MV-4-11 (cell line): ENCODE measurements at places on chromosomes 11 and 22.

- no peak for DNase-seq
Measured at GRCh38 chr22:35148381-35148780, 82.4 kb downstream of the ISX start.

GRCh38 chr11:19134004-19134403 lies 17.0 kb downstream of the ZDHHC13 start:
- no peak for DNase-seq

DNA sequence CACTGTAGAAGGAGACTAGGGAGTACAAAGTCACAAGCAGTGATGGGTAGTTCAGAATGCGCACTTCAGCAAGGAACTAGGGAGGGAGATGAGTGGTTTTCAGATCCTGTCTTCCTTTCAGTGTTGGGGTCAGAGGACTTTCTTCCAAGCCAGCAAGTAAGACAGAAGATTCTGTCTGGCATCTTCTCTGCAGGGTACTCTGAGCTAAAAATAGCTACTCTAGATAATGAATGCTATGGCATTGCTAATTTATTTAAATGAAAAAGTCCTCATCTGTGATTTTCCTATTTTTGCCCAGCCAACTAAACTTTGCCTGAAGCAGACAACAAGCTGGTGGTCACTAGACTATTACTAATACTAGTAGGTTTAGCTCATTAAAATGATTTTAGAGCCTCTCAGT lies 18.3 kb upstream of the ARL14EP start:
- no peak for DNase-seq

DNA sequence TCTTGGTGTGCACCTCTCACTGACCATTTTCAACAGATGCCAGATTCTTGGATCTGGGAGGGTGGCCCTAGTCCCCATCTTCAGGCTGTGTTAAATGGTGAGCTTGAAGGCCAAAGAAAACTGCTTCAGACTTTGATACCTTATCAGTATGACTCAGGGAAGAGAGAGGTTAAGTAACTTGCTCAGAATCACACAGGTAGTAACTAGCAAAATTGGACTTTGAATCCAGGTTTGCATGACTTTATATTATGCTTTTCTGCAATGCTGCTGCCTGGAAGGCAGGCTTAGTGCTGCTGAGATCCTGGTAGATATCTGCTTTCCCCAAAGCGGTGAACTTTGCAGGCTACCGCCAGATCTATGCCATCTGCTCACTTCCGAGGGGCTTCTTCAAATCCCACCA lies 487.3 kb downstream of the INSC start:
- DNase-seq, result no peak

- no peak for DNase-seq
Measured at GRCh38 chr11:134761926-134762247, 349.8 kb upstream of the B3GAT1 start.

DNA sequence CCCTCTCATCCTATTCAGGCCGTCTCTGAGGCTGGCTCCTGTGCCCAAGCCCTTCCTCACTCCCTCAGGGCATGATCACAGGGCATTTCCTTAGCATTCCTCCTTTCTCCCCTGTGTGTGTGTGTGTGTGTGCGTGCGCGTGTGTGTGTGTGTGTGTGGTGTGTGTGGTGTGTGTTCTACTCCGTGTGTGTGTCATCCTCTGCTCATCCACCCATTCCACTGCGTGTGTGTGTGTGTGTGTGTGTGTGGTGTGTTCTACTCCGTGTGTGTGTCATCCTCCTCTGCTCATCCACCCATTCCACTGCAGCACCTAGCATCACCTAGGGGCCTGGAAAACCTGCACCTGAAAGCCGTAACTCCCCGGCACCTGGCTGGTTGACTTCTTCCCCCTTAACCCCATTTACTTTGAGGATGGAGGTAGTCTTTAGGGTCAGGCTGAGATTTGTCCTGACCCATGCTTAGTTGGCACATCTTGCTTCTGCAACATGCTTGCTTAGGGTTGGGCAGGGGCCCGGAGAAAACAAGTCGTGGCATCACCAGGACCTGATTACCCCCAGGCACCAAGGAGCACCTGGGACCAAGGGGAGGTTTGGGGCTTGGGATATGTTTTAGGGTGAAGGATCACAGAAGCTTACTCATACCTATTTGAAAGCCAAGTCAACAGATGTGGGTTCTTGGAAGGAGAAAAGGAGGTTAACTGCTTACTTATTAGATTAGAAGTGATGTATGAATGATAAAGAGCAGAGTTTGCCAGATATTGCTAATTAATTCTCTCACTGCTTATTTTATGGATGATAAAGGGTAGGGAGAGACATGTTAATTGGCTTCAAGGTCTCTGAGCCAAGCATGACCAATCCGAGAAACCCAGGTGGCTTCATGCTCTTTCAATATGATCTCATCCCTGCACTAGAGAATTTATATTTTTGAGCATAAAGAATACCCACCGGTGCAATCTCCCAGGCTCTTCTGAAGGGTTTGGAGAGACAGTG lies 18.9 kb downstream of the TIMP3 start:
- no peak for DNase-seq

DNA sequence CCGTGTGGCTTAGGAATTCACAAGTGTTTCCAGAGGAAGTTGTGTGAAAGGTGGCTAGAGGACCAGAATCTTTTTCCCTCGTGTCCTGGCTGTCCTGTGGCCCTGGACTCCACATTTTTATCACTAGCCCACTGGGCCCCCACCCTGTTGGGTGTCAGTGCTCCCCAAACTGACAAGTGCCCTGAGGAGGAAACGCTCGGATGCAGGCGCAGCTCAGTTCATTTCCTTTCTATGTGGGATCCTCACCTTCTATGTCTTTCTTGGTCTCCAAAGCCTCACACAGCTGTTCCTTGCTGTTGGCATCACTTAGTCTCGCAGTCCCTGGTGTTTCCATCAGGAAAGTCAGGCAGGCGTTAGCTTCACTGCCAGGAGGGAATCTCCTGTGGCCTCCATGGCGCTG lies 68.0 kb upstream of the KCNQ1OT1 start:
- no peak for DNase-seq

DNA sequence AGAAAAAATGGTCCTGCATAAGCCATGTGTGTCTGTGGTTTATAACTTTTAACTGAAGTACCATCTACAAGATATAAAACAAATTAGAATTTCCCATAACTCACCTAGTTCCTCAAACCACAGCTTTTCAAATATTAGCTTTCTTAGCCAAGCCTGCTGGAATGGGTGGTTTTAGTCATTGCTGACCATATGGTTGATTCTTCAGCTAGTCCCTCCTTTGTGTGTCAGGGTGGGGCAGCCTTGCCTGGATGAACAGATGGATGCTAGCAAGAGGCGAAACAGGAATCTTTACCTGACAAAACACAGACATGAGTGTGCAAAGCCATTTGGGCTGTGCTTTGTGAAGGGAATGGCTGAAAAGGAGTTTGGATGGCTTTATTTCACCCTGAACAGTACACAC lies 6.9 kb upstream of the B3GNT6 start:
- DNase-seq, result no peak

DNA sequence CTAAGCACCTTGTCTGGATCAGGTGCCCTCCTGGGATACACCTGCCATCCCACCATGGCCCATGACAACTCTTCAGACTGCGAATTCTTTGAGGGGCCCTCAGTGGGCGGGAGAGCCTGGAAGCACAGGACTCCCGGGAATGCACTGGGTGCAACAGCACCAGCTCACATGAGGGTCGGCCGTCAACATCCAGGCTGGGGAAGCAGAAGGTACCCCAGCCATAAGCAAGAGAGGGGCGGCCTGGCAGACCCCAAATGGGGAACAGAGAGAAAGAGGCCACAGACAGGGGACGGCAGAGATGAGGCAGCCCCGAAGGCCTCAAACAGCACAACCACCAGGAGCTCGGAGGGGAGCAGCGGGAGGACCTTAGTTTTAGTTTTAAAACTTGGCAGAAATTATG lies 94.4 kb downstream of the PHF21B start:
- DNase-seq, result no peak

DNA sequence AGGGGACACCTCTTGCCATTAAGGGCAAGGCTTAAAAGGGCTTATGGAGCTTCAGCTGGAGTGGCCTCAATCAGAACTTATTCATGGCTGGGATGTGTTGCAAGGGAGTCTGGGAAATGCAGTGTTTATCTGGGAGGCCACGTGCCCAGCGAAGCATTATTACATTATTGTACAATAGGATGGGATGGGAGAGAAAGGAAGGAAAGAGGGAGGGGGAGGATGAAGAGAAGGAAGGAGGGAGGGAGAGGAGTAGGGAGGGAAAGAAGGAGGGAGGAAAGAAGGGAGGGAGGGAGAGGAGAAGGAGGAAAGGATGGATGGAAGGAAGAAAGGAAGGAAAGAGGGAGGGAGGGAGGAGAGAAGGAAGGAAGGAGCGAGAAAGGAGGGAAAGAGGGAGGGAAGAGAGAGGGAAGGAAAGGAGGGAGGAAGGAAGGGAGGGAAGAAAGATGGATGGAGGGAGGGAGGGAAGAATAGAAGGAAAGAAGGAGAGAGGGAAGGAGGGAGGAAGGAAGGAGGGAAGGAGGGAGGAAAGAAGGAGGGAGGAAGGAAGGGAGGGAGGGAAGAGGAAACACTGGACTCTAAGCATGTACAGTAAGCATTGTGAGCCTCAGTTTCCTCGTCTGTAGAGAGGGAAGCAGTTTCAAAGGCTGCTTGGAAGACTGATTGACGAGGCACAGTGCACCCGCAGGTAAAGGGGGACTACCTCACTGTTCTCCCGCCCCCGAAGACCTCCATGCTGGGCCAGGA lies 62.2 kb downstream of the MYEOV start:
- no peak for DNase-seq

- no peak for DNase-seq
Measured at GRCh38 chr11:41878095-41878494, 418.6 kb upstream of the LRRC4C start.

DNA sequence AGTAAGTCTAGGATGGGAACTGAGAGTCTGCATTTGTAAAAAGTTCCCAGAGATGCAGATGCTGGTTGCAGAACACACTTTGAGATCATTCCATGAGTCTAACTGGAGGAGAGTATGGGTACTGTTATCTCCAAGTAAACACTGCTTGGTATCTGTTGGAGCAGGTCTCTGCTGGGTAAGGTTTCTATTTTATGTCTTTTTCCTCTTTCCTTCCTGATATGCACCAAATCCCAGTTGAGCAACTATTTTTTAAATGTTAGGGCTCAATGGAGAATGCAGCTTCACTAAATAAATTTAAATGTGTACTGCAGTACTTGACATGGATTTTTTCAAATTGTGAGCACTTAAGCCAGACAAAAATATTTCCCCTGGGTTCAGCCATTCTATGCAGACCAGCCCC lies 48.5 kb downstream of the BDNF start:
- no peak for DNase-seq

- peak; percentile 63 for DNase-seq
Measured at GRCh38 chr11:125167954-125168835, 3.6 kb downstream of the PKNOX2 start.

DNA sequence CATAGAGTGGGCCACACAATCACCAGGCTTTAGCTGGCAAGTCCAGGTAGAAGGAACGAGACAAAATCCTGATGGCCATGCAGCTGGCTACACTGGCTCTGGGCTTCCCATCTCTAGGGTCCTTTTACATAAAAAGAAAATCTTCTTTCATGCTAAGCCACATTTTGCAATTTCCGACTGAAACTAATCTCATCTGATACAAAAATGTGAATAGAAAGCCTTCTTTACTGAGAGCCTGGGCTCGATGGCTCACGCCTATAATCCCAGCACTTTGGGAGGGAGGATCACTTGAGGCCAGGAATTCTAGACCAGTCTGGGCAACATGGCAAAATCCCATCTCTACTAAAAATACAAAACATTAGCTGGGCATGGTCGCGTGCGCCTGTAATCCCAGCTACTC lies 67.2 kb downstream of the MICAL3 start:
- no peak for DNase-seq

DNA sequence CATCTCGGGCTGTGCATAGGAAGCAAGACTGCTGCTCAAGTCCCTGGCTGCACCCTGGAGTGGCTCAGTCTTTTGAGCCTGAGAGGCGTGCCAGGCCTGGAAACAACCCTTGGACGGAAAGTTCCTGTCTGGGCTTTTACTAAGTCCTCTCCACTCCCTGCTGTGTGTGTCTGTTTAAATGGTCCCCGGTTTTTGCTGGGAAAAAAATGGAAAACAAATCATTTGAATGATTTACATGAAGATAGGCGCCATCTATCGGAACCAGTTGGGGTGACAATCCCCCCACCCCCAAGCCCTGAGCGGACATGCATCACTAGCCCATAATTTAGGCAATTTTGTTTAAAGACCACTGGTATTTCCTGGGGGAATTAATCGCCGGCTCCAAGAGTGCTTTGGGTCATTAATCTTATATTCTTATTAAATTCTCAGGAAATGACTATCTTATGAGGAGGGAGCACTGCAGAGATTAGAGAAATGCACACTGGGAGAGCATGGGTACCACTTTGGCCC lies 2.7 kb upstream of the GAB2 start:
- DNase-seq, result peak; percentile 54

DNA sequence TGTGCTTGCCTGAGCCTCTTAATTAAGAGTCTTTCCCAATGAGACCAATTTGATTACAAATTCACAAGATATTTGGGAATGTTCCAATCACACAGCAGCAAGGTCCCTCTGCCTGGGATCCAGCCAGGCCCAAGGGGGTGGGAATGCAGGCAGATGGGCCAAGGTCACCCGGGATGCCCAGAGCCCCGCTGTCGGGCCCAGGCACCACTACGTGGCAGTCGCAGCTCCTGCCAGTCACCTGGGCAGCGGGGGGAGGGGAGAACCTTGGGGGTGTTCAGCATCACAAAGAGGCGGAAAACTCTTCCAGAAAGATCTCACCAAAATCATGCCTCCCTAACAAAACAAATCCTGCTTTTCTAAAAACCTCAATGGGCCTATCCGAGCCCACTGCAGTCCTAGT lies 30.9 kb downstream of the PPM1F start:
- DNase-seq, result no peak

- DNase-seq, result no peak
Measured at GRCh38 chr22:48340727-48341709, 1486.7 kb downstream of the BRD1 start.

GRCh38 chr11:32333320-32333991 lies 101.9 kb downstream of the WT1 start:
- DNase-seq, result peak; percentile 23

- DNase-seq, result no peak
Measured at GRCh38 chr11:66996609-66997273, 21.6 kb downstream of the C11orf86 start.

DNA sequence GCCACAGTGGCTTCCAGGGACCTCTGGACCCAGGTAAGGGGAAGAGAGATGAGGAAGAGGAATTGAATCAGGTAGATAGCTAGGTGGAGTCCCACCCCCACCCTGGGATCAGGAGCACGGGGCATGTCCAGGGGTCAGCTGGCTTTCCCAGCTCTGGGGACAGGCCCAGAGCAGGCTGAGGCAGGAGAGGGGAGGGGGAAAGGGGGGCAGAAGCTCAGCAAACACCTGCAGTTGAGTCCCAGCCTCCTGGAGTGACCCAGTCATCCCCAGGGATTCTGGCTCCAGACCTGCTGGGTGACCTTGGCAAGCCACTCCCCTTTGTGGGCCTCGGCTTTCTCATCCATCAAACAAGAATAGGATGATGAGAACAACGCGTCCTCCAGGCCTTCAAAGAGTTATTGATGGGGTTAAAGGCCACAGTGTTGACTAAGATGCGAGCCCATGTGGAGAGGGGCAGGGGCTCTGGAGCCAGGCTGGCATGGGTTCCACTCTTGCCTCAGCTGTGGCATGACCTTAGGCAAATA lies 16.0 kb downstream of the STARD10 start:
- no peak for DNase-seq
